ENCODE measurements at places on chromosomes 6 and 20.
A peak's percentile ranks its signal among the peaks of the same experiment; 100 is the strongest.

- no peak for DNase-seq
Measured at GRCh38 chr6:1313384-1313766, 1.5 kb downstream of the FOXQ1 start.

DNA sequence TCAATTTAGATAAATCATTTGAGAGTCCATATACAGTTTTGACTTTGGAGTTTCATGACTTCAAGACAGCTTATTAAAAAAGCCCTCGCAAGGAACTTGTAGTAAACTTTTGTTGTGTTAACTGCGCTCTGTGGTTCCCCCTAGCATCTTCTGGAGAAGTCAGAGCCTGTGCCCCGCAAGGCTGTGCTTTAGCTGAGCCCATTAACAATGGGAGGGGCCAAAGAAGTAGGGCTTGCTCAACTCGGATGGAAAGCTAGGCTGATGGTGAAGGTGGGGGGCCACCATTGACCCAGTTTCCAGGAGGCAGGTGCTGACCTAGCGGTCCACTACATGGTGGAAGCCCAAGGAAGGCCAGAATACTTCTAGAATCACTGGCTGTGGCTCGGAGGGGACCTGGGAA lies 29.3 kb upstream of the OVOL2 start:
- DNase-seq = no peak

- peak; percentile 90 for DNase-seq
Measured at GRCh38 chr20:17849901-17850683, 118.5 kb downstream of the SNX5 start.

GRCh38 chr6:10552270-10552810 lies 31.2 kb downstream of the GCNT2 start:
- DNase-seq = no peak

DNA sequence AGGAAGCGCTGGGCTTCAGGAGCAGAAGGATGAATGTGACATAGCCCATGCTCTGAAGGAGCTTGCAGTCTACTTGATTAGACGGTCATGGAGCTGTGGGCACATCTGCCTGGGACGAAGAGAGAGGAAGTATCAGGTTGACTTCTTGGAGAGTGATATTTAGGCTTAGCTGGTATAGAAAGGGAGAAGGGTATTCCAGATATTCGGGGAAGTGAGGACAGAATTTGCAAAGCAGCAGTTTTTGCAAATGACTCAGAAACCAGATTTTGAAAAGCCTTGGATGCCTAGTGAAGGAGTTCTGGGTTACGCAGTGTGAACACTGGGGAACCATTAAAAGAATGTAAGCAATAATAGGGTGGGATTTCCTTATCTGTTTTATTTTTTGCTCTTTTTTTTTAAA lies 60.7 kb downstream of the EYA4 start:
- no peak for DNase-seq

GRCh38 chr6:157905590-157906342 lies 75.9 kb upstream of the SYNJ2 start:
- DNase-seq = no peak

DNA sequence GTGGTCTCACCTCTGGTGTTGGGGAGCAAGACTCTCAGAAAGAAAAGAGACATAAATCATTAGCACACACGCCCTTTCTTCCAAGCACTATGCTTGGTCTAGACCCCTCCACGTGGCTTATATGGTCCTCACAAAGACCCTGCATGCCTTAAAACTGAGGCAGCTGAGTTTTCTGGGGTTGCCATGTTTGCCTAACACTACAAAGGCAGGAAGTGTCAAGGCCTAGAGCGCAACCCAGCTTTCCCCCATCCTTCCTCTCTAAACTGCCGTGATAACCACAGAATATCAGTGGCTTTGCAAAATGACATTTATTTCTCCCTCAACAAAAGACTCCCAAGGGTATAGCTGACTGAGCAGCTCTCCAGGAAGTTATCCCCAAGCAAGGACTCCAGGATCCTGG lies 146.5 kb upstream of the TOP1 start:
- no peak for DNase-seq

- no peak for DNase-seq
Measured at GRCh38 chr6:143451531-143451930, 926 bp downstream of the PEX3 start.

- DNase-seq = peak; percentile 3
Measured at GRCh38 chr6:48611332-48611731, 500.3 kb upstream of the PTCHD4 start.

Measured in lung microvascular endothelial cell (primary cell).